ENCODE measurements at places on chromosomes 5 and 9. TPM values are rescaled to one million over a fixed set of nuclear protein-coding genes. Genes with fewer than 3 reads are reported as not detected.

The GRXCR2 gene
- not detected for total RNA-seq

DNA sequence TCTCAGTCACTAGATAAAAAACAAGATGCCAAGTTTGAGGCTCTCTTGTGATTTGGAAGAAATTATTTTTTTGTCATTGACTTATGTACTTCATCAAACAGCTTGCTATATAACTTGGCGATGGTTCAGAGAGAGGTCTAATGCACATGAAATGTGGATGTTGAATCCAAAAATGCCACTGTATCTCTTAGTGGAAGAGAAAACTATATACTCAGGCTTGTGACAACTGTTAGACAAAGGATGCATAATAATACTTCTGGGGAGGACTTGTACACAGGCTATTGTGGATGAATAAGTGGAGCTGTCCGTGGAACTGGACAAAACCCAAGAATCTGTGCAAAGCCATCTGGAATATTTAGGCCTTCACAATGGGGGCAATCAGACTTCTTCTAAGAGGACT lies 162.9 kb upstream of the NMUR2 start:
- DNase-seq = no peak

The PPP1R2B gene
- not detected for total RNA-seq

DNA sequence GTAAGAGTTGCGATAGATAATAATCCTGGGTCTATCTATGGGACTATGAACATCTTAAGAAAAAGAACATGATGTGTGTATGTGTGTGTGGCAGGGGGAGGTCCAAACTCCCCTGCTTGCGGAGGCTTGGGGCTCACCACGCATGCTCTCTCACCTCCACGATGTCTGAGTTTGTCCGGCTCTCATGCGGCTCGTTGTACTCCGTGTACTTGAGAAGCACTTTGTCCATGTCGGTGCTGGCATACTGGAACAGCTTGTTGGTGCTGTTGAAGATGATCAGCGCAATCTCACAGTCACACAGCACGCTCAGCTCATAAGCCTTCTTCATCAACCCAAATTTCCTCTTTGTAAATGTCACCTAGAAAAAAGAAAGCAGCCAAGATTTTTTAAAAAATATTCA lies 78.5 kb downstream of the MEF2C start:
- no peak for DNase-seq

GRCh38 chr5:125137535-125137934 lies 391.1 kb upstream of the ZNF608 start:
- DNase-seq = peak; percentile 7

GRCh38 chr9:117046666-117047327 lies 359.7 kb downstream of the TRIM32 start:
- no peak for DNase-seq

DNA sequence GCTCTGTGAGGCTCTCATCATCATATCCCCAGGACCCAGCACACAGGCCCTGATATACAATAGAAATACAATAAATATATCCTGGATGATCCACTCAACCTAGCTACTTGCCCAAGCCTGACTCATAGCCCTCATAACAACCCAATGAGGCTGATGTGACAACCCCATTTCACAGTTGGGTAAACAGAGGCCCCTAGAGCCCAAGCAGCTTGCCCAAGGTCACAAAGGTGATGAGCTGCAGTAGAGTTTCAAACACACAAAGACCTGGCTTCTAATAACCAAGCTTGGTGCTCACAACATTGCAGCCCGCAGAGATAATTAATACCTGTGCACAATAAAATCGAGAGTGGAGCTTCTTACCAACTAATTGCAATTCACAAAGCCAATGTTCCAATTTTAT lies 3.2 kb upstream of the AKNA start:
- DNase-seq = no peak

The JAKMIP2 gene
- 14.5 TPM for total RNA-seq

GRCh38 chr5:38853753-38854470 lies 8.1 kb downstream of the OSMR start:
- DNase-seq = no peak

GRCh38 chr9:83906144-83906543 lies 15.1 kb downstream of the KIF27 start:
- no peak for DNase-seq

DNA sequence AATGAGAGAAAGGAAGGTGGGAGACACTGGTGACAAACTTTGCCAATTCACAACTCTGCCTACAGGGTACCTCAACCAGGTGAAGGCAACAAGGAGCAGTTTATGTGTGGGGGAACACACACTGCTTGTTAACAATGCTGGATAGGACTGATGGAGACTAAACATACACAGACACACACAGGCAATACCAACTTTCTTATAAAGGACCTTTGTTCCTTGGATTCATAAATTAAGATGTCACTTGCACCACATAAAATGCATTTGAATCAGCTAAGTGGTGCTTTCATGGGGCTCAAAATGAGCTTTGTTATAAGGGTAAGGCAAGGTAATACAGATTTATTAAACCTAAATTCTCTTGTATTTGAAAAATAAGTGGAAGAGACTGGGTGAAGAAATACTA lies 4.0 kb downstream of the TSTD2 start:
- no peak for DNase-seq

DNA sequence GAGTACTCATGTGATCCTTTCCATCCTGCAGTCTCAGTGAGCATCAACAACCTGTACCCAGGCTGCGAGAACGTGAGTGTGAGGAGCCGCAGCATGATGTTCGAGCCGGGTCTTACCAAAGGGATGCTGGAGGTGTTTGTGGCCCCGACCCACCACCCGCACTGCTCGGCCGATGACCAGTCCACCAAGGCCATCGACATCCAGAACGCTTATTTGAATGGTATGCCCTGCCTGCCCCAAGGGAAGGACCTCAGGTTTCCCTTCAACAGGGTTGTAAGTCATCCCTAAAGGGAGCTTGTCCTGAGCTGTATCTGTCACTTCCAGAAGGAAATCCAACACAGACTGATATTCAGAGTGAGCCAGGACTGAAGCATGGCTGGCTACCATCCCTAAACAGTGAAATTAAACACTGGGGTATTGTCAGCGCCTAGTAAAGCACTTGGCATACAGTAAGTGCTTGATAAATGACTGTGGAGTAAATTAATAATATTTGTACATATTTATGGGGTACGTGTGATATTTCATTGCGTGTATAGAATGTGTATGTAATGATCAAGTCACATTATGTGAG lies 39.3 kb upstream of the CTSL start:
- no peak for DNase-seq

- DNase-seq = no peak
Measured at GRCh38 chr5:76273206-76273885, 129.7 kb upstream of the IQGAP2 start.

DNA sequence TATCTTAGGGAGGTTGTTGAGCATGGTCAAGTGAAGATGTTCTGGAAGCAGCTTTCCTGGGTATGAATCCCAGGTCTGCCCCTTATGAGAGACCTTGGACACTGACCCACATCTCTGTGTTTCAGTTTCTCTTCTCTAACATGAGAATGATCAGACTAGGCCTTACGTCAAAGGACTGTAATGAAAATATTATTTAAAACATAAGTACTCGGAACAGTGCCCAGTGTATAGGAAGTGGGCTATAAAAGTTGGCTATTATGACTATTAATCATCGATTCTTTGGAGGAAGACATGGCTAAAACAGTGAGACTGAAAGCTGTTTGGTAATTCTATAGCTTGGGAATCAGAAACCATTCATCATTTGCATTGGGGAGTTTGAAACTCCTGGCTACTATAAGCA lies 65.3 kb upstream of the MYO10 start:
- no peak for DNase-seq

The PRSS3 gene
- total RNA-seq = not detected

The CARD19 gene
- total RNA-seq = 15.8 TPM

- DNase-seq = no peak
Measured at GRCh38 chr5:173825215-173825865, 62.8 kb upstream of the CPEB4 start.

- DNase-seq = no peak
Measured at GRCh38 chr5:9168791-9169556, 376.9 kb downstream of the SEMA5A start.

GRCh38 chr5:154395407-154396106 lies 50.2 kb upstream of the SAP30L start:
- DNase-seq = no peak
